ENCODE measurements at places on chromosomes 7 and 10.
A peak's percentile ranks its signal among the peaks of the same experiment; 100 is the strongest.

- no peak for DNase-seq
Observed at GRCh38 chr10:120086066-120086465, 193.5 kb downstream of the SEC23IP start.

- DNase-seq = peak; percentile 18
Observed at GRCh38 chr10:110363572-110364411, 59.1 kb upstream of the SMNDC1 start.

DNA sequence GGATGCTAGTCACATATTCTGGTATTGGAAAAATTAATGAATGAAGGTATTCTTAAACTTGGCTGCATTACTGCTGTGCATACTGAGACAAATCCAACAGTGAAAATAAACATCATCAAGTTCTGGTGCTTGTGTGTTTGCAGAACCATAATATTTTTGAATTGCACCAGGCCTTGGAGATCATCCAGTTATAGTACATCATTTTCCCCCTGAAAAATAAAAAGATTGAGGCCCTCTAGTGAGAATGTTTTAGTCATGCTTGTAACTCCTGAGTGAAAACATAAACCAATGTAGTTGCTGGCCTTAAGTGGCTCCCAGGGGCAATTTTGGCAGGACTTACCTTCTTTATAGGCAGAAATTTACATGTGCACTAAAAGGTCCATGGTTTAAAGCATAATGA is 218.8 kb upstream of the TMEM229A start:
- no peak for DNase-seq

GRCh38 chr10:84076540-84077195 is 62.6 kb upstream of the GHITM start:
- no peak for DNase-seq

GRCh38 chr7:133016604-133017003 is 65.3 kb downstream of the CHCHD3 start:
- no peak for DNase-seq

DNA sequence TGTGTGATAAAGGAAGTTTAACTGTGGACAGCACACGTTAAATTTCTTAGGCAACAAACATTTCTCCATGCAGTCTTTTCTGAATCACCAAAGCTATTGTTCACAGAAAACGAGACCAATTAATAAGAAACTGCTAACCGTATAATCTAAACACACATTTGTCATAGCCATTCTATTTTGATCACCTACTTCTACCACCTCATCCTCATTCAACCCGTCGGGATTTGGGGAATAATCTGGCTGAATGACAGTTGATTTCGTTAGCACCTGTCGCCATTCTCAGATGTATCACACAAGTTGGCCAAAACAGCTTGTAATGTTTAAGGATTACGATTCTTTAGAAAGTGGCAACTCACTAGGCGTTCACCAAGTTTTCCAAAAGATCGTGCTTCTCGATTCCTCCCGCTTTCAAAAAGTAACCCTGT is 1.2 kb downstream of the EZH2 start:
- DNase-seq = no peak
